NCI-H187 treated with DMSO at 0.1 percent for 48 hours (cell line): ENCODE measurements at places on chromosomes 2 and 18.

DNA sequence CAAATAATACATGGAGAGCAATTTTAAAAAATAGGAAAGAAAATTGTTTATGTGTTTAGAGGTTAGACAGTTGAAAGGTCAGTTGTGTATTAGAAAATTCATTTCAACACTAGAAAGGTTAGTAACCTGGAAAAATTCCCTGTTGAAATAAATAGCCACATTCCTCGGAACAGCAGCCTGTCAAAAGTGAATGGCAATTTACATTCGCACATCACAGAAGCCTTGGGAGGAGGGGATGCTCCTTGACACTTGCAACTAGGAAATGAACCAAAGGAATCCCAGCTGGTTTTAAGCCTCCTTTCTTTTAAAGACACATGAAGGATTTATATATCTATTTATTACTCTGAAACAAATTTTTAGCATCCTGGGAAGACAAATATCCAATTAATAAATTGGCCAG lies 653.5 kb upstream of the LRRTM4 start:
- no peak for DNase-seq

DNA sequence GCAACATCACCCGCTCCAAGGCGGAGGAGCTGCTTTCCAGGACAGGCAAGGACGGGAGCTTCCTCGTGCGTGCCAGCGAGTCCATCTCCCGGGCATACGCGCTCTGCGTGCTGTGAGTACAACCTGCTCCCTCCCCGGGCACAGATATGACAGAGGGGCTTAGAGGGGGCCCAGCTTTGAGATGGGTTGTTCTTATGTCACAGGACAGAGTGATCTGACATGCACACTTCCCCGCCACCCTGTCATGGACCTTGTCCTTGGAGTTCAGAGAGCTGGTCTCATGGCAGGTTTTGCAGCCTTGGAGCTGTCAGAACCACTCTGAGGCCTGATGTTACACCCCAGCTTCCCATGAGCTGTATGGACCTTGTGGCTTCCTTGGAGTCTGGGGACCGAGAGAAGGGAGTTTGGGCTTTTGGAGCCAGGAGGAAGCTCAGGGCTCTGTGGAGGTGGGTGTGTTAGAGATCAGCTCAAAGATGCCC lies 398 bp downstream of the INPP5D start:
- DNase-seq: no peak

GRCh38 chr2:98463988-98464771 lies 19.5 kb downstream of the INPP4A start:
- no peak for DNase-seq

DNA sequence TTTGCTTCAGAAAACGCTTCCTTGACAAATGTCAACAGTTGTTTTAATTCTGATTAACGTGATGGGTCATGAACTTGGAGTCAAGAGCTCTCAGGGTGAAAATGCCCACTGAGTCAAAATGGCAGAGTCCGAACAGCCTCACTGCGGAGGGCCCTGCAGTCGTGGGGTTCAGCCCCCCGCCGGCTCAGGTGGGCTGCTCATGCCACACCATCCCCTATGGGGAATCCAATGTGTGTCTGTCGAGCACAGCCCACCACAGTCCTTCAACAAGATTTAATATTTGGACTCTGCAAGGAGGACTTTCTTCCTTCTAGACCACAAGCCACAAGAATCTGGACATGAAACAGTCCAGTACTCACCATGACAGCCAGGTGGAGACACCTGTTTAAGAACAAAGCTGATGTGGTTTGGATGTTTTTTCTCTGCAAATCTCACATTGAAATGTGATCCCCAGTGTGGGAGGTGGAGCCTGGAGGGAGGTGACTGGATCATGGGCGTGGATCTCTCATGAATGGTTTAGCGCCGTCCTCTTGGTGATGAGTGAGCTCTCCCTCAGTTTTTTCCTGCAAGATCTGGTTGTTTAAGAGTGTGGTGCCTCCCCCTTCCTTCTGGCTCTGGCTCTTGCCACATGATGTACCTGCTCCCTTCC lies 201.0 kb downstream of the NDUFA10 start:
- DNase-seq: peak; percentile 24

DNA sequence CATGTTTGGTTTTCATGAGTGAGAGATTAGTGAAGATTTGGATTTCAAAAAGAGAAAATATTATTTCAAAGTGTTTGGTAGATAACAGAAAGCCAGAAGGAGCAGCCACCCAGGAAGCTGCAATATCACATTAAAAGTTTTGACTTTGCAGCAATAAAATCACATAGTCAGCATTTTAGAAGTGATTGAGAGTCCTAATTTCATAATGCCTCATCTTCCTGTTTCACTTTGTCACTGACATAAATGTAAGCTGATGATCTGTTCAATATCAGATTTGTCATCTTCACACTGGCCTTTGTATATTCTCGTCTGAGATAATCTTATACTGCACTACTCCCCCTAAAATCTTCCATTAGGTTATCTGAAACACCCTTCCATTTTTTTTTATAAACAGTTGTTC lies 690.5 kb downstream of the ADCYAP1 start:
- DNase-seq: no peak

GRCh38 chr2:206378835-206379234 lies 64.5 kb upstream of the ADAM23 start:
- DNase-seq: no peak

- no peak for DNase-seq
Measured at GRCh38 chr2:174699993-174700766, 64.1 kb downstream of the CHRNA1 start.

GRCh38 chr2:65985986-65986385 lies 448.9 kb upstream of the MEIS1 start:
- no peak for DNase-seq

DNA sequence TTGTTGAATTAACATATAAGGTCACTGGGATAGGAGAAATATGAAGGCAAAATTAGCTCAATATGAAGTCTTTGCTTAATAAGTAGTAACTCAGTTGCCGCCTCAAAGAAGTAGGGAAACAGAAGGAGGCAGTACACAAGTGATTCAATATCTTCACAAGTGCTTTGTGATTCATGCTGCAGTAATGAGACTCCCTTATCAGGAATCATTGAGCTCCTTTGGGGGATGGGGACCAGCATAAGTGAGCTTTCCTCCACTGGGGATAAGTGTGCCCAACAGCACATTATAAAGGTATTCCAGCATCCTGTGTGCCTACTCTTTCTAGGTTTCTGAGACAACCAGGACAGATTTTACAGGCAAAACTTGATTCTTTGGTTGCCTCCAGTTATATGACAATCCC lies 323.4 kb upstream of the UBE2E3 start:
- no peak for DNase-seq

DNA sequence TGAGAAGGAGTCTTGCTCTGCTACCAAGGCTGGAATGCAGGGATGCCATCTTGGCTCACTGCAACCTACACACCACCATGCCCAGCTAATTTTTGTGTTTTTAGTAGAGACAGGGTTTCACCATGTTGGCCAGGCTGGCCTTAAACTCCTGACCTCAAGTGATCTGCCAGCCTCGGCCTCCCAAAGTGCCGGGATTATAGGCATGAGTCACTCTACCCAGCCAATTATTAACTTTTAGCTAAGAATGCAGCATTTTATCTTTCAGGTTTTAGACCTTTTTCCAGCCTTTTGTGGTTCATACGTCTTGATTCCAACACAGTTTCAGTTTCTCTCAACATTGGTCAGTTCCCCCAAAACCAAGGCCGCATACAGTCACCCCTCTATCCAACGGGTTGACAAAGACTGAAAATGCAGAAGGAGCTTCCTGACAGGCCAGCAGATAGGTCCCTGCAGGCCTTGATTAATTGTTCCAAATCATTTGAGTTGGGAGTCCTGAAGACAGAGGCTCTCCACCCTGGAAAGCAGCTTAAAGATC lies 262.2 kb upstream of the KLHL29 start:
- no peak for DNase-seq

GRCh38 chr2:14867853-14868252 lies 235.3 kb downstream of the LRATD1 start:
- no peak for DNase-seq

DNA sequence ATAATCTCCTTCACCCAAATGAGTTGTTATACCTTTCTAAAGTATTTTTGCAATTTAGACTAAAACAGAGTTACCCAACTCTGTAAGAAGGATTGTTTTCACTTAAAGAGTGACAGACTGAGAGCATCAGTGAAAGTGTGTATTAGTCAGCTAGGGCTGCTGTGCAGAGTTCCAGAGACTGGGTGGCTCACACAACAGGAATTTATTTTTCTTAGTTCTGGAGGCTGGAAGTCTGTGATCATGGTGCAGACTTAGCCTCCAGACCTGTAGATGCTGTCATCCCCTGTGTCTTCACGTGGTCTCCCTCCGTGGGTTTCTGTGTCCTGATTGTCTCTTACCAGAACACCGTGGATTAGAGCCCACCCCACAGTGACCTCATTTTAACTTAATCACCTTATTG lies 40.0 kb downstream of the BCL2L11 start:
- no peak for DNase-seq

DNA sequence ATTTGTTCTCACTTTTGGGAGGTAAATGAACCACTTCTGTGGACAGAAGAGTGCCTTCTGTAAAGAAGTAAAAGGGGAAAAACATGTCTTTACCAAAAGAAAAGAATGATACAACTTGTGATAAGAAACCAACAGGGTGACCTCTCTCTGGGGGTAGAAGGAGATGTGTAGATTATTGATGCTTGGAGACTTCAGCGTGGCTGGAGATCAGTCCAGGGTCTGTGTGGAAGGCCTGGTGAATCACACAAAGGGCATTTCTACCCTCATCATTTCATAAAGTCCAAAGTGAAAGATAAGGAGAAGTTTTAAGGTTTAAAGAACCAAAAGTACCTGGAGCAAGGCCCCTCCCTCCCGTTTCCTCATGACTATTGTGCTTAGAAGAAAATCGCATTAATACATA lies 142.5 kb downstream of the NCK2 start:
- no peak for DNase-seq
